ENCODE measurements at places on chromosomes 5 and 9. TPM values are rescaled to one million over a fixed set of nuclear protein-coding genes. Genes with fewer than 3 reads are reported as not detected.

The TIMD4 gene
- 0.71 TPM for total RNA-seq

The TLX3 gene
- not detected for total RNA-seq

- peak; percentile 85 for DNase-seq
Measured at GRCh38 chr9:34454571-34455065, 3.8 kb downstream of the FAM219A start.

GRCh38 chr9:137240318-137240840 lies 708 bp upstream of the TUBB4B start:
- peak; percentile 96 for DNase-seq

- DNase-seq: peak; percentile 65
Measured at GRCh38 chr5:133113331-133114061, 61.7 kb downstream of the HSPA4 start.

DNA sequence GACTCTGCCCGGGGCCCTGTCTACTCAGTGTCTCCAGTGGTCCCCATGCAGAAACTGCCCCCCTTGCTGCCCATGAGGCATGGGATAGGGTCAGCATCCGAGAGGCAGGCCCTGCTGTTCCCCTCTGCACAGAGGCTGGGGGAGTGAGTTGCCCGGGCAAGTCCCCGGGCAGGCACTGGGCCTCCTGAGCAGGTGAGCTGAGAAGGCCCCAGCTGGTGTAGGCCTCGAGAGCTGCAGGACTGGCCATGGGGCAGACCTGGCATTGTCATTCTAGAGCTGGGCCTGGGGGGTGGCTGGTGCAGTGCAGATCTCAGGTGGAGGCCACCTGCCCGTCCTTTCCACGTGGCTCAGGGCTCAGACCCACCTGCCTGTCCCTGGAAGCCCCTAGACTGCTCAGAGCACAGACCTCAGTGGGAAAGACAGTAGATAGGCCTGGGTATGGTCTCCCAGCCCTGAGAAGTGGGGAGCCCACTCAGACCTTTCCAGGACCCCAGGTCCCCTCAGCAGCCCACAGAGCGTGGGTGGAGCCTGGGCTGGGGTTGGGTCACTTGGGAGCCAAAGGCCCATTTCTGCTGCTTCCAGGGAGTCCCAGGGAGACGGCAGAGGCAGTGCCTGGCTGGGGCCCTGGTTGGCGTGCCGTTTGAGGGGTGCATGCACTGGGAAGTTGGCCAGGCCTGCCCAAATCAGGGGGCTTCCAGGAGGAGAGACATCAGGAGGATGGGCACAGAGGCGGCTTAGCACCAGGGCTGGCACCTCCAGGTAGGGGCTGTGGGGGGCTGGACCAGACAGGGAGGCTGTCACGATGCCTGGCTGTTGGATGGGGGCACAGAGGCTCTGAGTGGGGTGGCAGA lies 4.8 kb upstream of the NOTCH1 start:
- no peak for DNase-seq
